NCI-H446 treated with DMSO at 0.1 percent for 48 hours (cell line): ENCODE measurements at places on chromosomes 3 and 15.

GRCh38 chr15:91862891-91863504, 9.5 kb downstream of the SLCO3A1 start:
- no peak for DNase-seq

- DNase-seq: peak; percentile 79
Measured at GRCh38 chr15:39692356-39693327, 90.0 kb downstream of the FSIP1 start.

- DNase-seq: no peak
Measured at GRCh38 chr3:23835802-23836201, 30.0 kb downstream of the UBE2E1 start.

GRCh38 chr3:117566926-117567325, 857.3 kb downstream of the TUSC7 start:
- no peak for DNase-seq

DNA sequence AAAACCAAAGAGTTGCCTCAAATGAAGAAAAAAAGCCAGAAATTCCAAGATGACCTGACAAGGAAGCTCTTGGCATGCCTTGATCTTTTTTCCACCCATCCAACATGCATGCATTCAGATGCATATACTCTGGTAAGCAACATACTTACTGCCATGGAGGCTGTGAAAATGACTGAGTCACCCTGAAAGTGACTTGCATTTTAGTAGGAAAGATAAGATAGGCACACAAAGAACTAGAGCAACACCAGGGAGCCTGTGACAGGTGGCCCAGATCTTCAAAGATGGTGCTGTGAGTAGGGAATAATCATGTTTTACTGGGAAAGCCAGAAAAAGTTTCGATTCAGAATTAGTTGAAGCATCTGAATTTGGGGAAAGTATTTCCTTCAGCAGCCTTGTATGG, 185.1 kb upstream of the SLCO3A1 start:
- no peak for DNase-seq

GRCh38 chr15:83854321-83854720, 200.4 kb downstream of the ADAMTSL3 start:
- no peak for DNase-seq

- no peak for DNase-seq
Measured at GRCh38 chr15:59282515-59283337, 76.1 kb downstream of the LDHAL6B start.

DNA sequence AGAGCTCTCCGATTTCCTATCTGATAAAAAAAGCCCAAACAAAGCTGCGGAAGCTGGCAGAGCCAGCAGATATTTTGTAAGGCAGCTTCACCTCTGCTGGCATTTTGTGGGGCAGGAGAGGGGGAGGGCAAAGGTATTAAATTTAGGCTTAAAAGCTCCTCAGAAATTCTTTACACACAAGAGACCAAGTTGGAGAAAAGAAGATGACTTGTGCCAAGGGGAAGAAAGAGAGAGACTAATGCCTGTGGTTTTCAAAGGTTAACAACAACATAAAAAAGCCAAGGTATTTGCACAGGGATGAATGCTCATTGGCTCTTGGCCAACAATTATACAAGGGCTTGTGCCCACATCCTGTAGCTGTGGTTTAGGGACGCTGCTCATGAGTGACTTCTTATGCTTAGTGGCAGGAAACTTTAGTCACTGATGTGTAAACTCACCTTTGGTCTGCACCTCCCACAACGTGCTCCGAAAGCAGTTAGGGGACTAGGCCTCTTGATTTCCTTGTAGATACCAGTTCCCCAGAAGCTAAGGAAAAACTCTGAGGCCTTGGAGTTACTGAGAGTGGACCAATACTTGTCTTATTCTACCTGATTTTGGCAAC, 152.9 kb downstream of the TPRG1 start:
- peak; percentile 31 for DNase-seq

- DNase-seq: no peak
Measured at GRCh38 chr3:49841126-49841696, 15.2 kb downstream of the TRAIP start.

- DNase-seq: no peak
Measured at GRCh38 chr3:191151653-191152052, 47.4 kb upstream of the OSTN start.

GRCh38 chr3:23455084-23455483, 252.0 kb downstream of the UBE2E2 start:
- DNase-seq: no peak

DNA sequence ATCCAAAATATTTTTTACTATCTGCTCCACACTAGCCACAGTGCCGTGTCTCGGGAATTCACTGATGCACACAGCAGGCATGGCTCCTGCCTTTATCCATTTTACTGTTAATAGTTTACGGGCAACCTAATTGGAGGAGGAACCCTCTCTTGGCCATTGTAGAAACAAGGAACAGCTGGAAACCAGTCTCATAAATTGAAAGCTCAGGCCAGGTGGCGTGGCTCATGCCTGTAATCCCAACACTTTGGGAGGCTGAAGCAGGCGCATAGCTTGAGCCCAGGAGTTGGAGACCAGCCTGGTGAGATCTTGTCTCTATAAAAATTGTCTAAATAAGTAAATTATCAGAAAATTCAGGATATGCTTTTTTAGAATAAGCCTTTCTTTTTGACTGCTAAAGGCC, 39.0 kb downstream of the IL5RA start:
- DNase-seq: no peak

- no peak for DNase-seq
Measured at GRCh38 chr3:57062101-57062631, 1.7 kb downstream of the SPATA12 start.

GRCh38 chr3:40877631-40878463, 321.5 kb upstream of the CTNNB1 start:
- peak; percentile 66 for DNase-seq

GRCh38 chr15:34802803-34803750, 7.7 kb upstream of the ACTC1 start:
- DNase-seq: no peak

DNA sequence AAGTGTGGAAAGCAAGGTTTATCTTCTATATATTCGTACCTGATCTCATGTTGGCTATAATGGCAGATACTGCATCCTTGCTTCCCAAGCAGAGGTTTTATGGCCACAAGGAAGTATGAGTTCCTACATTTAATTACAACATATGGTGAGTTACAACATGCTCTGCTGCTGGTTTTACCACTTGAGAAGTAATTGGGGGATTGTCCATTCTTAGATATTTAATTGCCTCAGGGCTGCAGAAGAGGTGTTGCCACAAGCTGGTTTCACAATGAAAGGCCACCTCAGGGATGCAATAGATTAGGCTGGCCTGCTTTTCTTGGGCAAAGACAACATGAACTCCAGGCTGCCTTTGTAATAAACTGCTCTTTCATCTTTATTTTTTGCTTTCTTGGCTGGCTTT, 48.6 kb downstream of the RAP2B start:
- DNase-seq: no peak

GRCh38 chr3:56792193-56792592, 9.6 kb downstream of the ARHGEF3 start:
- DNase-seq: no peak

DNA sequence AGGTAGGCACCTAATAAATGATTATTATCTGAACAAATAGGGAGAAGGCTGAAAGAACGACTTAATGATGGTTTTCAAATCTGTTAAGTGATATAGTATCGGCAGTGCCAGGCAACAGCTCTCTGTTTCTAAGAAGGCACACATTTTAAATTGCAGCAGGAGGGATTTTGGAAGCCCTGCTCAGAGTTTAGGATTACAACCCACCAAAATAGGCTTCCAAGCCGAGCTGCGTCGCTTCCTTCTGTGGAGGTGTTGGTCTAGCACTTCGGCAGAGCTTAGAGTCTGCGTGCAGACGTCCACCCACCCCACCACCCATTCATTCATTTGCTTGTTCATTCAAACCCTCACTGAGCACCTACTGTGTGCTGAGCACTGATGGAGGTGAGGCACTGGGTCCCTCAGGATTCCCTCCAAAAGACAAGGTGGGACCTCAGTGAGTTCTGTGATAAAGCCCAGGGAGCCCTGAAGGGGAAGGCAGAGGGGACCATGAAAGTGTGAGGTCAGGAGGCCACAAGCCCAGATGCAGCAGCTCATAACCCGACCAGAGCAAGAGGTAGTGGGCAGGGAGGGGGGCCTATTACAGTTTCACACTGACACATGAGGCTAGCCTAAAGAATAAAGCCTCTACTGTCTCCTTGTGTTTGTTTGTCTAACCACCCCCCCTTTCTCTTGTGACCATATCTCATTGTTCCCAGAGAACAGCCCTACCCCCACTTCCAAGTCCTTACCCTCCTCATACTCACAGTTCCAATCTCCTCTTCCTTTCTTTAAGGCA, 8.9 kb downstream of the ADCY5 start:
- DNase-seq: no peak

DNA sequence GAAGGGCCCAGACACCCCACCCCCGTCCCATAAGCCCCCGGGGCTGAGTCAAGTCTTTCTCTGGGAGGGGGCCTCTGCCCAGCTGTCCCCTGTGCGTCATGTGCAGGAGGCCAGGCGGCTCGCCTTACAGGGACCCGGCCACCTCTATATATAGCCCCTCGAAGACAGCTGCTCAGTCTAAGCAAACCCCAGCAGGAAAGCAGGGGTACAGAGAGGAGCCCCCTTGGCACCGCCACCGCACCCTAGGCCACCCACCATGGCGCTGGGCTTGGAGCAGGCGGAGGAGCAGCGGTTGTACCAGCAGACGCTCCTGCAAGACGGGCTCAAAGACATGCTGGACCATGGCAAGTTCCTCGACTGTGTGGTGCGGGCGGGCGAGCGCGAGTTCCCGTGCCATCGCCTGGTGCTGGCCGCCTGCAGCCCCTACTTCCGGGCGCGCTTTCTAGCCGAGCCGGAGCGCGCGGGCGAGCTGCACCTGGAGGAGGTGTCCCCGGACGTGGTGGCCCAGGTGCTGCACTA, at the start of gene KLHL40:
Gene KLHL40 (plus strand): TSS at position 175 of the 519 bp plus-strand sequence. CDS start 82 bp downstream, at position 257.
- no peak for DNase-seq

GRCh38 chr15:94925680-94926079, 694.3 kb downstream of the MCTP2 start:
- no peak for DNase-seq

DNA sequence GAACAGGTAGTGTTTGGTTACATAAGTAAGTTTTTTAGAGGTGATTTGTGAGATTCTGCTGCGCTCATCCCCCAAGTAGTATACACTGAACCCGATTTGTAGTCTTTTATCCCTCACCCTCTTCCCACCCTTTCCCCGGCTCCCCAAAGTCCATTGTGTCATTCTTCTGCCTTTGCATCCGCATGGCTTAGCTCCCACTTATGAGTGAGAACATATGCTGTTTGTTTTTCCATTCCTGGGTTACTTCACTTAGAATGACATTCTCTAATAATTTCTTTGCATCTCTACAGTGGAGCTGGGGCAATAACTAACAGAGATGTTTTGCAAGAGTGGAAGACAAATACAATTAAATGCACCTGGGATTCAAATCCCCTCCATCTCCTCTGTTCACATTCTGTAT, 93.2 kb downstream of the TP63 start:
- no peak for DNase-seq

DNA sequence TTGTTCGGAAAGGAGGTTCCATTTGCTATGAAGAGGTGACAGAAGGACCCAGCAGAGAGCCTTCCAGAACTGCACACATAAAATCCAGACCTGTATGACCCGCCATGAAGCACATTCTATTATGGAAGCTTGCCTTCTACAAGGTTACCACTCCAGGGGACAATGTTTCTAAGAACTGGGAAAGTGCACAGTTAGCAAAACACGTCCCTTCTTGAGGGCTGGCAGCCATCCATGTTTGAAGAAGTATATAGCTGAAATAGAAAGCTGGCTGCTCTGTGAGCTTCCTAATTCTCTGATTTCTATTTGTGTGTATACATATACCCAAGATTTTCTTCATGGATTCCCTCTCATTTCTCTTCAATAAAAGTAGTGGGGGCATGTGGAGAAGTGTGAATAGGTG, 74.6 kb downstream of the CNTN3 start:
- DNase-seq: peak; percentile 5

GRCh38 chr3:50272911-50273688, 4.2 kb downstream of the SEMA3B start:
- no peak for DNase-seq

DNA sequence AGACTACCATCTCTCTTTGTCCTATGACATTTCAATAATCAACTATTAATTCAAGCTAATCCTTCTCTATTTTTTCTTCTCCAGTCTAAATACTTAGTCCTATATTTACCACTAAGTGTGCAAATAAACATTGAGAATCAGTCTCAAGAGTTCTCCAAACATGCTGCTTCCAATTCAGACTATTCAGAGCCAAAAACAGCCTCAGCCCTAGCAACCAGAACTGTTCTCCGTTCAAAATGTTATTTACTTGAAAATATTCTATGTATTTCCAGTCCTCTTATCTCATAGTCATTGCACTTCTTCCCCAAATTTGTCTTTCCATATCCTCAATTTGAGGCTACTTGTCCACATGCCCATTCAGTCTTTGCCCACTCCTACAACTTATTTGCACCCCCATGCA, 805.5 kb downstream of the IGSF11 start:
- DNase-seq: no peak

DNA sequence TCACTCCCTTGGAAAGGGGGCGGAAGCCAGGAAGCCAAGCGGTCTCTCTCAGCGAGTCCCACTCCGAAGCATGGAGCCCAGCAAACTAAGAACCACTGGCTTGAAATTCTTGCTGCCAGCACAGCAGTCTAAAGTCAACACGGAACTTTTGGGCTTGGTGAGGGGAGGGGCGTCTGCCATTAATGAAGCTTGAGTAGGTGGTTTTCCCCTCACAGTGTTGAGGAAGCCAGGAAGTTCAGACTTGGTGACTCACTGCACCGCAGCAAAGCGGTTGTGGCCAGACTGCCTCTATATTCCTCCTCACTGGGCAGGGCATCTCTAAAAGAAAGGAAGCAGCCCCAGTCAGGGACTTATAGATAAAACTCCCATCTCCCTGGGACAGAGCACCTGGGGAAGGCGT, 665.4 kb upstream of the CBLB start:
- no peak for DNase-seq

DNA sequence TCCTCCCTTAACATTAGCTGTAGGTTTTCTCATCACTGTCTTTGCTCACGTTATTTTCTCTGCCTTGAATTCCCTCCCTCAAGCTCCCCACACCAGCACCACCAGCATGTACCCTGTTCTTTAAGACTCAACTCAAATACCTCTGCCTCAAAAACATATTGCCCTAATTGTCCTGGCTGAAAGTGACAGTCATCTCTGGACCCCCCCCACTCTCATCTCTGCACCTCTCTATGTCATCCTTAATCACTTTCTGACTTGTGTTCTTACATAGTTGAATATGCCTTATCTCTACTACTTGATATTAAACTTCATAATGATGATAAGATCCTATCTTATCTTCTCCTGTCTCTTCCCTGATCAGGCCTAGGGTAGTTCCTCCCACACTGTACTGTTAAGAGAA, 345.2 kb upstream of the TPRG1 start:
- no peak for DNase-seq

DNA sequence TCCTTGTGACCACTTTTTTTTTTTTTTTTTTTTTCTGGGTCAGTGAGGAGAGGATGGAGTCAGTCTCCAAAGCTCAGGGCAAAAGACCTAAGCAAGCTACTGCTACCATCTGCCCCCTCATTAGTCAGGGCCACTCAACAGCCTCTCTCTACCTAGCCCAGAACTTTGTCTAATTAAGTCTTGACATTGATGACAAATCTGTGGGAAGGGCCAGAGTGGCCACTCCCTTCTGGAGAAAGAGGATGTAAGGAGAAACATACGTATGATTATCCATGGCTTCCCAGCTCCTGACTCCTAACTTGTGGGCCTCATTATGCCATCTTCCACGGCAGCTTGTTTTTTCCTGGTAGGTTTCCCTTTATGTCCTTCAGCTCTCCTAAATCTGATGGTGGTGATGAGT, 37.9 kb downstream of the NR1I2 start:
- DNase-seq: no peak

- DNase-seq: no peak
Measured at GRCh38 chr3:100020876-100021644, 93.2 kb downstream of the FILIP1L start.

GRCh38 chr3:23051240-23052140, 151.6 kb upstream of the UBE2E2 start:
- no peak for DNase-seq
